ENCODE measurements at places on chromosomes 4 and X. TPM values are rescaled to one million over a fixed set of nuclear protein-coding genes. Genes with fewer than 3 reads are reported as not detected.

DNA sequence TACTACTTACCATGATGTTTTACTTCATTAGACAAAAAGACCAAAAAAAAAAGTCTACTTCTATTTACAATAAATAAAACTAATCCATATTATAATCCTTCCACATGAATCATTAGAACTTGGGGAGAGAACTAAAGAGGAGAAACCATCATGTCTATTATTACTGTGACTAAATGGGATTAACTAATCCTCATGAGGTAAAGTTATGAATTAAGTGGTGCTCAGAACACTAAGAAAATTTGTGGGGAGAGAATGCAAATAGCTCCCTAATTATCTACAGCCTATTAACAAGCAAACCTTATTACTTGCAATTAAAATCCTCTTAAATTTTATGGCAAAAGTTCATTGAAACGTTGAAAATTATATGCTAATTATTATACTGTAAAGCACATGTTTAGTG lies 68.8 kb downstream of the MAB21L2 start:
- DNase-seq, result no peak
- no peaks in the 10 kb centered on the region for H3K36me3 ChIP-seq

- no peaks in the 10 kb centered on the region for H3K4me1 ChIP-seq
- no peak for DNase-seq
These were observed 41.1 kb downstream of the IL13RA2 start for GRCh38 chrX:114976292-114976691.

DNA sequence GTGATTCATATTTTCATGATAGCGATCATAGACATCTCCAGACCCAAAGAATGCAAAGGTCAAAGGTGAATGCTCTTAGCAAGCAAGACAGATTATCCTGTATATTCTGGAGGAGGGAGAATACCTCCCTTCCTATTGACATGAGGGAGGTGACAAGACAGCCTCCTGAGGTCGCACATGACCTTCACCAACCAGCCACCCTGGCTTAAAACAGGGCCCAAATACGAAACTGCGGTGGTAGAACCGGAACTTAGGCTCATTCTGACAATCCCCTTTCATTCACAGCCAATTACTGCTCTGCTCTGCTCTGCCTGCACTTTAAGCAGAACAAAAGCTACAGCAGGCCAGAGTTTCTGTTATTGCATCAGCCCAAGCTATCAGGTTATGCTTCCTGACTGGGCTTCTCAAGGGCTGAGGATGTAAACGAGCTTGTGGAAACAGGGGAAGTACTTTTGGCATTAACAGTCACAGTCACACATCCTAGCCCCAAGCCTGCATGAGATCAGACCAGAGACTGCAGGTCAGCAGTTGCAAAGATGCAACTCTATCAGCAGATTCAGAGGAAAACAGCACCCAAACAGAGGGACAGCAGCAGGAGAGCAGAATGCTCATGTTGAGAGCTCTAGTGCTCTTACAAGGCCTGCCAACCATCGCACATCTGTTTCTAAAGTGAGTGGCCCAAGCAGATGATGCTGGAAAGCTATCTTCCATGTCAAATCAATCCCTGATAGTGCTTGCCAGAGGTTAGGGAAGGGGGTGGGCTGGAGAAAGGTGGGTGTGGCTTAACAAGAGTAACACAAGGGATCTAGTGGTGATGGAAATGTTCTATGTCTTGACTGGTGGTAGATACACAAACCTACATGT lies 51.3 kb upstream of the MAP3K15 start:
- H3K36me3 ChIP-seq, result no peaks in the 10 kb centered on the region
- no peaks in the 10 kb centered on the region for H3K27me3 ChIP-seq
- H3K4me1 ChIP-seq, result no peaks in the 10 kb centered on the region
- no peak overlapping the region for H3K4me3 ChIP-seq
- no peak for DNase-seq

GRCh38 chr4:141571362-141571761 lies 65.0 kb upstream of the IL15 start:
- H3K4me3 ChIP-seq, result no peak overlapping the region
- no peaks in the 10 kb centered on the region for H3K4me1 ChIP-seq
- no peak overlapping the region for H3K27ac ChIP-seq
- no peak for DNase-seq
- no peaks in the 10 kb centered on the region for H3K36me3 ChIP-seq
- no peaks in the 10 kb centered on the region for H3K27me3 ChIP-seq

GRCh38 chr4:26081795-26082498 lies 167.9 kb downstream of the SMIM20 start:
- no peak for DNase-seq
- H3K27ac ChIP-seq, result no peak overlapping the region
- H3K27me3 ChIP-seq, result no peaks in the 10 kb centered on the region
- peaks cover 6% of the 10 kb centered on the region for H3K4me1 ChIP-seq
- no peaks in the 10 kb centered on the region for H3K36me3 ChIP-seq

DNA sequence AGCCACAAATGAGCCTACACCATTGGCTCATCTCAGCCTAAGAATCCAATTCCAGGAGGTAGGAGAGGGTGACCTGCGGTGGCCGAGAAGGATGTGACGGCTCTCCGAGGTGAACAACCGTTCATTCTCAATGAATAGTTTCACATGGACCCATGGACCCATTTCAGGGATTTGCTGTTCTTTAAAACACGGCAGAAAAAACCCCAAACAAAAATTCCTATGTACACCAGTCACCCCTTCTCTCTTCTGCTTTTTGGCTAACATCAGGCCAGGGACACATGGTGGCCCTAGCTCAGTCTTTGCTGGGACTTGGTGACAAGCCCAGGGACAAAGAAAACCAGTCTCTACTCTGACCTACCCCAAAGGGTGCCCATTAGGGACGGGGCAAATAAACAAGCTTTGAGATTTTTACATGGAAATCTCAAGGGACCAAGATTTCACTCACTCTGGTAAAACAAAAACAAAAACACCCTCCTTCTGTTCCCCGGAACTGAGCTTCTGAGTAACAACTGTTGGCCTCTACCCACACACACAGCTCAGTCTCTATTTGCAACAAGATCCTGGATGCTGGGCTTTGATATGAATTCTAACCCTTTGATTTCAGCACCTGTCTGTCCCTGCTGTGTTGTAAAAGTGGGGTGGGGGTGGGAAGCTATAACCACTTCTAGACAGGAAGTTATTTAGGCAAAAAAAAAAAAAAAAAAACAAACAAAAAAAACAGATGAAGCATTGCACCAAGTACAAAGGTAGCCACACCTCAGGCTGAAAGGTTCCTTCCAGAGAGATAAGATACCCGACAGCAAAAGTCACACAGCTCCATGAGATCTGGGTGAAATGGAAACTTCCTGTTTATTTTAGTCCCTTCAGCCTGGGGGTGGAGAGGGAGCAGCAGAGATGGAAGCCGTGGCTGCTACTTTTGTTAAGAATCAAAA lies 49.0 kb downstream of the DDX3X start:
- H3K36me3 ChIP-seq, result no peaks in the 10 kb centered on the region
- no peak overlapping the region for H3K27ac ChIP-seq
- H3K4me3 ChIP-seq, result no peak overlapping the region
- no peaks in the 10 kb centered on the region for H3K27me3 ChIP-seq

DNA sequence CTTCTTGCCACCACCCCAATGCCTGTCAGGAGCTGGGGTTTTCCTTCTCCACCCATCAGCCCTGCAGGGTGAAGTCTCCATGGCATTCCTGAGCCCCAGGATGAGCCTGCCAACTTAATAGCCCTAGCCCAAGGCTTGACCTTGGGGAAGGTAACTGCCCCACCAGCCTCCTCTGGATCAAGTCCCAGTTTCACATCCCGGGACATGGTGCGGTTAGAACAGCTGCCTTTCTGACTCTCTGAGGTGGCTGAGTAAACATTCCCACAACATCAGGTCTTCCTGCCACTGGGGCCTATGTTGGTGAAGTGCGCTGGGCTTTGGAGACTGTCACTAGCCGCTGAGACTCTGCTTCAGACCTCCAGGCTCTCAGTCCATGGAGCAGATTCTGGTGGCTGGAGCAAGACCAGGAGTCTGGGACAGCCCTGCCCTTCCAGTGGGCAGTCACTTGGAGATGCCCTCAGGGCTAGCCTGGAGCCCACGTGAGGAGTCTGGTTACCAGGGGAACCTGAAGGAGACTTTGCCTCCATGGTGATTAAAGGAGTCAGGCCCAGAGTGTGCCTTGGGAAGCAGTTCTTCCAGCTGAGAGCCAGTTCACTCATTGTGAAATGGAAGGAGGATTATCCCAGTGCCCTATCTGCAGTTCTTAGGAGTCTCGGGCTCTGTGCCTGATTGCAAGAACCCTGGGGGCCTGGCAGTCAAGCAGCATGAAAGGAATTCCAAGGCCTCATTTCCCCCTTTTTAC lies 56.8 kb downstream of the SMIM20 start:
- no peak overlapping the region for H3K27ac ChIP-seq
- peaks cover 35% of the 10 kb centered on the region for H3K4me1 ChIP-seq
- no peaks in the 10 kb centered on the region for H3K36me3 ChIP-seq

DNA sequence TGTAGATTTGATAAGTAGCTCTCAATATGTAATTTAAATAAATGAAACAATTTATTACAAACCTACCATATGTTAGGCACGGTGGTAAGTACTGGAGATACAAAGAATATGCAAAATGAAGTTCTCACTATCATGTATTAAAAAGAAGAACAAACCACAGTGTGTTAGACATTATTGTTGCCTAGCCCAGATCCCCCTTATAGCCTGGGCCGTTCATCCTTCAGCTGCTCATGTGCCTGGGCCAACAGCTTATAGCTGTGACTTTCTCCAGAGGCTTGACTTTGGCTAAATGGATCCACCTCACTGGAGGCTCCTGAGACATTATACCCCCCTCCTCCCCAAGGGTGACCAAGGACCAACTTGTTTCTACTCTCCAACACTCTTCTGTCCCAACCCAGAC lies 29.8 kb upstream of the CCNG2 start:
- no peak for DNase-seq
- no peak overlapping the region for H3K27ac ChIP-seq
- H3K4me1 ChIP-seq, result no peaks in the 10 kb centered on the region
- no peaks in the 10 kb centered on the region for H3K27me3 ChIP-seq
- no peak overlapping the region for H3K4me3 ChIP-seq

THAP6 gene
- total RNA-seq, result 18.2 TPM

DNA sequence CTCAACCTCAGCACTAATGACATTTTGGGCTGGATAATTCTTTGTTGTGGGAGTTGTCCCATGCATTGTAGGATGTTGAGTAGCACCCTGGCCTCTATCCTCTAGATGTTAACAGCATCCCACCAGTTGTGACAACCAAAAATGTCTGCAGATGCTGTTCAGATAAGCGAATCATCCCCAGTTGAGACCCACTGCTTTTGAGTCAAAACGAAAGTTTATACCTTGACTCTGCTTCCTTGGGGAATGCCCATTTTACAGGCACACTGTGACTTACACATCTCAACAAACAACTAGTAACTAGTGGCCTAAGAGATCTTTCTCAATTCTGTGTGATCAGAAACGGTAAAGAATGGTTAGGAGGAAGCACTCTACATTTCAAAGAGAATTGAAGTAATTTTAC lies 37.0 kb downstream of the SEPSECS start:
- H3K4me1 ChIP-seq, result no peaks in the 10 kb centered on the region
- no peak for DNase-seq
- H3K36me3 ChIP-seq, result no peaks in the 10 kb centered on the region
- H3K27ac ChIP-seq, result no peak overlapping the region
- H3K4me3 ChIP-seq, result no peak overlapping the region

SYTL5 gene
- total RNA-seq, result under 0.01 TPM

- no peaks in the 10 kb centered on the region for H3K36me3 ChIP-seq
- no peak for DNase-seq
- no peak overlapping the region for H3K4me3 ChIP-seq
- no peaks in the 10 kb centered on the region for H3K4me1 ChIP-seq
- H3K27me3 ChIP-seq, result no peaks in the 10 kb centered on the region
- no peak overlapping the region for H3K27ac ChIP-seq
These were observed 54.1 kb downstream of the TLR10 start for GRCh38 chr4:38728631-38729141.

- no peak overlapping the region for H3K4me3 ChIP-seq
- no peak overlapping the region for H3K27ac ChIP-seq
- no peak for DNase-seq
- no peaks in the 10 kb centered on the region for H3K27me3 ChIP-seq
These were observed 44.4 kb upstream of the STOX2 start for GRCh38 chr4:183860731-183861130.

DNA sequence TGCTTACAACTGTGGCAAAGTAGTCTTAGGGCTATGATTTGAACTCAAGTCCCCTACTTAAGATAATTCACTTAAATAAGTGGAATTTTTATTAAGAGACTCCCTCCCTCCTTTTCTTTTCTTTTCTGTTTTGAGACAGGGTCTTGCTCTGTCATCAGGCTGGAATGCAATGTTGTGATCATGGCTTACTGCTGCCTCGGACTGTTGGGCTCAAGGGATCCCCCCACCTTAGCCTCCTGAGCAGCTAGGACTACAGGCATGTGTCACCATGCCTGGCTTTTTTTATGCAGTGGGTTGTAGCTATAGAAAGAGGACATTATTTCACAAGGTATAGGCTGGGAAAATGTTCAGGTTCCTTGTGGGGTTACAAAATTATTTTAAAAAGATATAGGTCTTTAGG lies 19.2 kb downstream of the DIAPH2 start:
- no peaks in the 10 kb centered on the region for H3K4me1 ChIP-seq
- H3K36me3 ChIP-seq, result no peaks in the 10 kb centered on the region
- no peak for DNase-seq
- no peak overlapping the region for H3K27ac ChIP-seq
- no peak overlapping the region for H3K4me3 ChIP-seq
- H3K27me3 ChIP-seq, result no peaks in the 10 kb centered on the region

GABRG1 gene
- total RNA-seq, result under 0.01 TPM

- H3K27me3 ChIP-seq, result no peaks in the 10 kb centered on the region
- DNase-seq, result no peak
- no peaks in the 10 kb centered on the region for H3K4me1 ChIP-seq
- no peaks in the 10 kb centered on the region for H3K36me3 ChIP-seq
These were observed 207.9 kb downstream of the HS6ST2 start for GRCh38 chrX:132750331-132751062.

CD40LG gene
- total RNA-seq, result 0.27 TPM

DNA sequence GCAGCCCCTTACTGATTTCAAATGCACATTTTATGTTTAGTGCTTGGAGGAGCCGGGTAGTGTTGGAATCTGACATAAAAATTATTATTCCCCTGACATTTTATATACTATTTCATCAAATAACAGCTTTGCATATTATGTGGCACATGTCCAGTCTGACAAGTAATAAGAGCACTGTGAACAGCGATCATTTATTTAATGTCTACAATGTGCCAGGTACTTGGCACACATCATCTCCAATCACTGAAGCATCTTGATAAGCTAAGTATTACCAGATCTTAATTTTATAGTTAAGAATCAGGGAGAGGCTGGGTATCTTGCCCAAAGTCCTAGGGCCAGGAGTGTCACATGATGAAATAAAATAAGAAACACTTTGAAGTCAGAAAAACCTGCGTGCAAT lies 197.2 kb downstream of the NR3C2 start:
- no peak for DNase-seq
- H3K4me1 ChIP-seq, result no peaks in the 10 kb centered on the region
- H3K4me3 ChIP-seq, result no peak overlapping the region

PAGE1 gene
- total RNA-seq, result not detected

GRCh38 chrX:30301963-30302362 lies 7.2 kb downstream of the NR0B1 start:
- H3K4me3 ChIP-seq, result no peak overlapping the region
- H3K27me3 ChIP-seq, result no peaks in the 10 kb centered on the region
- H3K27ac ChIP-seq, result no peak overlapping the region
- no peak for DNase-seq
- H3K36me3 ChIP-seq, result no peaks in the 10 kb centered on the region
